Activated naive CD8-positive, alpha-beta T cell treated with anti-CD3 and anti-CD28 coated beads, Interleukin-2, amount 50 U/mL, for 24 hours (primary cell): ENCODE measurements at places on chromosomes 12 and 14.
A peak's percentile ranks its signal among the peaks of the same experiment; 100 is the strongest.

- no peak for DNase-seq
Measured at GRCh38 chr14:53545217-53545616, 392.1 kb upstream of the DDHD1 start.

- no peak for DNase-seq
Measured at GRCh38 chr12:103586791-103587370, at the start of gene STAB2. TSS of gene STAB2 (plus strand) at chr12:103587273. CDS start at chr12:103587477, 204 bp downstream.

- no peak for DNase-seq
Measured at GRCh38 chr12:3085341-3086139, 8.4 kb downstream of the TSPAN9 start.

DNA sequence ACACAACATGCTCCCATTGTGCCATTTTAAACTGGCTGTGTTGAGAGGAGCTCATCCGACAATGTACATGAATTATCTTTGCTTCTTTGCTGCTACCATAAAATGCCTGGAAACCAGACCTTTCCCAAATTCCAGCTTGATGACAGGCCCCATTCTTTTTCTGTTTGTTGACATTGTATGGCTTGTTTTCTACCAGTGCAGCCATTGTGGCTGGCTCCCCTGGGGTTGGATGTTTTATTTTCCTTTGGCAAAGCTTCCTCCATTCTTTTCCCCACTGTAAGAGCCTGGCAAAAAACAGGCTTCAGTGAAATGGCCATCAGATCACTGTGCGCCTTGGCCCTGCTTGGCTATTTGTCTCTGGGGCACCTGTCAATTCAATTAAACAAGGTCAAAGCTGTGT, 532.5 kb downstream of the VRK1 start:
- DNase-seq, result no peak

DNA sequence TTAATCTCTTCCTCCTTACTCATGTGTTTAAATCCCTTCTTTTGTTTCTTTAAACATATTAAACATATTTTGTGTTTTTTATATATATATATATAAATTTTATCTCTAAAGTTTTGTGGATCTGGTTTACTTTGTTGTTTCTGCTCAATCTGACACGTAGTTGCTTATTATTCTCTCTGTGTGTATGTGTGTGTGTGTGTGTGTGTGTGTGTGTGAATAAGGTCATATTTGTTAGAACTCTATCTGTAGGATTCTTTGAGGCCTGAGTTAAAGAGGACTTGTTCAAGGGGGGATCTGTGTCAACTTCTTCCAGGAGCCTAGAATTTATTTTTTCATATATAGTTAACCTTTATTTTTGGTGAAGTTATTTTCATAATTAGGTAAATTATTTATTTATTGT, 2.7 kb downstream of the GPR65 start:
- no peak for DNase-seq

DNA sequence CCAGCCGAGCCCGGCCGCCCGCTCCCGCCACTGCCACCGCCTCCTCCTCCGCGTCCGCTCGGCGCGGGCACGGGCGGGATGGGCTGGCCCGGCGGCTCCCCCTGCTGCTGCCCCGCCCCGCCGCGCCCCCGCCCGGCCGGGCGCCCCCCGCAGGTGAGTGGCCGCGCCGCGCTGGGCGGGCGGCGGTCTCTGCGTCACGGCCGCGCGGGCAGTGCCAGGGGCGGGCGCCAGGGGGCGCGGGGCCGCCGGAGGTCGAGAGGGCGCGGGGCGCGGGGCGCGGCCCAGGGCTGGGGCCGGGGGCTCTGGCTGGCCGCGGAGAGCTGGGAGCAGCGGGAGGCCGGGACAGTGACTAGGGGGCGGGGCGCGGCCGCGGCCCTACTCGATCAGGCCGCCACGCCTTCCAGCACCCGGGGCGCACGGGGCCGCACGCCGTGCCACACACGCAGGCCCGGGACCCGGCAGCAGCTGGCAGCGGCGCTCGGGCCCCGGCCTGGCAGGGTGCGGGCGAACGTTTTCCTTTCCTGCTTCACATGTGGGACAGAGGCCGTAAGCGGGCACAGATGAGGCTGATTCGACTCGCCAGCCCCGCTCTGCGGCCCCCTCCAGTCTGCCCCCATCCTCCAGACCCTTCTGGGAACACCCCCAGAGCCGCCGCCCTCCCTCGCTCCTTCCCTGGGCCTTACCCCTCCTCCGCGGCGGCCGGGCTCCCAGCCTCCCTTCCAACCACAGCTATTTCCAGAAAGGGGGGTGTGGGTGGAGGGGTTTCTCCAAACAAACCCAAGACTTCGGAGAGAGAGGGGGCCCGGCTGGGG, 2.4 kb upstream of the TNS2 start:
- DNase-seq, result peak; percentile 77

- DNase-seq, result no peak
Measured at GRCh38 chr14:19947413-19948090, 16.8 kb downstream of the OR4K1 start.

DNA sequence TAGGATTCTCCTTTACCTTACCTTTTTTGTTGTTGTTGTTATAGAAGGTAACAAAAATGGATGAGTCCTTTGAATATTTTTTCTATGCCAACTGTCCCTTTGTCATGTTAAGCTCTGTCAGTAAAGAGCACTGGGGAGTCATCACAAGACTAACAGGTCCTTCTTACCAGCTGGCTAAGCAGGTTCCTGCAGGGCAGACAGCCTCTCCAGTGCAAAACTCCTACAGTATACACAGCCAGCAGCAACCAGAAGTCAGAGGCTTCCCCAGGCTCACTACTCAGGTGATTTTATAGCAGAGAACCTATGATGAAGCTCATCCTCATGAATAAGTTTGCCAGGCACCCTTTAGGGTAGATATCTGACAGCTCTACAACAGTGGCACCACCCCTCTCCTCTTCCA, 271.1 kb downstream of the RERGL start:
- DNase-seq, result no peak

GRCh38 chr12:94070520-94070919, 77.9 kb upstream of the PLXNC1 start:
- DNase-seq, result no peak

GRCh38 chr12:6181583-6182278, 18.5 kb upstream of the CD9 start:
- DNase-seq, result no peak

- DNase-seq, result no peak
Measured at GRCh38 chr12:78725951-78726580, 138.5 kb upstream of the SYT1 start.

DNA sequence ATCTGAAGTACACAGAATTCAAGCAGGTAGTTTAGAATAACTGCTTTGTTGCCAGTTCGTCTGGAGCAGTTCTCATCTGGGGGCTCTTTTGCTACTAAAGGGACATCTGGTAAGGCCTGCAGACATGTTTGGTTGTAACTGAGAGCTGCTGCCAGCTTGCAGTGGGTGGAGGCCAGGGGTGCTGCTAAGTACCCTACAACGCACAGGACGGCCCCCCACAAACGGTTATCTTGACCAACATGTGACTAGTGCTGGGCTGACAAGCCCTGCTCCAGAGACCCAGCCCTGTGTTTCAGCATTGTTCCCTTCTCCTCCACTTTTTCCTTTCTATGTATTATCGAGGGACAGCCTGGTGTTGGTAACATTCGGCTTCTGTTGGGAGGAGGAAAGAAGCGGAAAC, 40.8 kb downstream of the FBXO21 start:
- DNase-seq, result no peak
